ENCODE measurements at places on chromosomes 3 and 15.
A peak's percentile ranks its signal among the peaks of the same experiment; 100 is the strongest.

- DNase-seq, result no peak
Observed at GRCh38 chr3:127997961-127998360, 54.3 kb upstream of the SEC61A1 start.

GRCh38 chr3:42942693-42943092 lies 36.4 kb upstream of the GASK1A start:
- DNase-seq, result no peak

DNA sequence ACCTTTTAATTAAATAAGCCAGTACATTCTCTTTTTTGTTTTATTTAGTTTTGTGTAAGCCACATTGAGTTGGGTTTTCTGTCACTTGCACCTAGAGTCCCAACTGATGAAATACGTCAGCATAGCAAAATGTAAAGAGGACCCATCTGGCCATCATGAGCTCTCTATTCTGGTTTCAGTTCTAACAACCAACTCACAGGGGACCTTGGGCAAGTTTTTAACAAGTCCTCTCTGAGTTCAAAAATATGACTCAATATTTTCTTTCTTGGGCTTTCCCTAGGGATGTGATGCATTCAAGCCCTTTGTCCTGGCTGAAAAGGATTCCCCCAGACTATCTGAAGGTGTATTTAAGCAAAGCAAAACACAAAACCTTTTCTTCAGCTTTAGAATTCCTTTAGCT lies 32.9 kb downstream of the PLCH1 start:
- no peak for DNase-seq

- DNase-seq, result no peak
Observed at GRCh38 chr3:50100956-50101845, 12.5 kb downstream of the RBM5 start.

DNA sequence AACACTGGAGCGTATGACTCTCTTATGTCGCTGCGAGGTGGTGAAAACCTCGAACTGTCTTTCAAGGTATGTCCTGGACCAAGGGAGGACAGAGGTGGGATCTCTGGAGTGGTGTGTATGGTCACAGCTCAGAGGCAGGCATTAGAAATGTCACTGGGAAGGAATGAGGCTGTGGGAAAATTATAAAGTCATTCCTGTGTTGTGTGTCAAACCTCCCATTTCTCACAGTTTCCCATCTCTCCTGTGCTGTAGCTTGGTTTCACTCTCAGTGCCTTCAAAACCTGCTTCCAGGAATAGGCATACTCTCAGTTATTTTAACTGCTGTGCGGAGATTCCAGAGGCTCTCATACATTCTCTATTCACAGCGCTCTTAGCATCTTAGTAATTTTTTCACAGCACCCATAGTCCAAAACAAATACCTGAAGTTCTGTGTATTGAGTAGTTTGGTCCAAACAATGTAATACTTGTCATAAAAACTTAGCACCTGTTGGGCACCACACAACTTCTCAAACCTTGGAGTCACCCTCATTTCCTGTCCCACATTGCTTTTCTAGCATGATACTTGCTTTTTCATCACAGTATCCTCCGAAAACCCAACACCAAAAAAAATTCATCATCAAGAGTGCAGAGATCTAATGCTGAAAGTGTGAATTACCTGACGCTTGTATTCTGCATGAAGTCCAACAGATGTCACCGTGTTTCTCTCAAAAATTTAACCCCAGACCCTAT lies 36.9 kb downstream of the GALNT15 start:
- DNase-seq, result no peak

DNA sequence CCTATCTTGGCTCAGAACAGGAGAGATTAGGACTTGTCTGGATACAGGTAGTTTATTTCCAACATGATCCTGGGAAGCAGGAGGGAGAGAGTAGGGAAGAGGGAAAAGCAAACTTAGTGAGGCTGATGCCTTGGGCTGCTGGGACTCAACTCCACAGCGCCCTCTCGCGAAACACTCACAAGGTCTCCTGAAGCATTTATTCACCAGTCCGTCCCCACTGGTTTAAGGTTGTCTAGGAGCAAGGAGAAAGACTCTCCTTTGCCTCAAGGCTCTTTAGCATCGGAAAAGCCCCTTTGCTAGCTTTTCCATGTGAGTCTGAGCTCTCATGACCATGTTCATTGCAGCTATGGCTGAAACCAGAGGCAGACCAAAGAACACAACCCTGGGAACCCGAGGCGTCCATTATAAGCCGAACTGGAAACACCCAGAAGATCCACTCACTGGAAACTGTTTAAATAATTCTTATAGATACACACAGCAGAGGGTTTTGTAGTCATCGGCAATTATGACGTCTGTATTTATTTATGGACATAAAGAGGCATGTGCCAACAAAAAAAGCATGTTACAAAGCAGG lies 244.5 kb downstream of the CD47 start:
- DNase-seq, result no peak

DNA sequence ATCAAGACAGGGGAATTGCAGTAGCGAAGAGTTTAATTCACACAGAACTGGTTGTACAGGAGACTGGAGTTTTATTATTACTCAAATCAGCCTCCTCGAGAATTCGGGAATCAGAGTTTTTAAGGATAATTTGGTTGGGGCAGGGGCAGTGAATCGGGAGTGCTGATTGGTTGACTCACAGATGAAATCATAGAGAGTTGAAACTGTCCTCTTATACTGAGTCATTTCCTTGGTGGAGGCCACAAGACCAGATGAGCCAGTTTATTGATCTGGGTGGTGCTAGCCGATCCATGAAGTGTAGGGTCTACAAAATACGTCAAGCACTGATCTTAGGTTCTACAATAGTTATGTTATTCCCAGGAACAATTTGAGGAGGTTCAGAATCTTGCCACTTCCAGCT lies 5.3 kb upstream of the ZNF770 start:
- DNase-seq, result no peak

- no peak for DNase-seq
Observed at GRCh38 chr15:90025489-90026033, 24.4 kb downstream of the ZNF710 start.

DNA sequence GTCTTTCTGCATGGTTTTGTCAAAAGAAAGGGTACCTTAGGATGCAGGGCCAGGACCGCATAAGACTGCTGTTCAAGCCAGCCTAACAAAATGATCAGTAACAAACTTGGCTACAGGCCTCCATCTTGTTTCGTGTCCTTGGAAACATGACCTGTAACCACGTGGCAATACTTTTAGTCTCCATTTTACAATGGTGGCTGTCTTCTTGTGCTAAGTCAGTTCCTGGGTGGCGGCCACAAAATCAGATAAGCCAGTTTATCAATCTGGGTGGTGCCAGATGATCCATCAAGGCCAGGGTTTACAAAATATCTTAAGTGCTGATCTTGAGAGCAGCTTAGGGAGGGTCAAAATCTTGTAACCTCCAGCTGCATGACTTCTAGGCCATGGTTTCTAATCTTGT lies 57.1 kb upstream of the GK5 start:
- peak; percentile 11 for DNase-seq

GRCh38 chr3:124769462-124769861 lies 39.2 kb downstream of the UMPS start:
- no peak for DNase-seq

- no peak for DNase-seq
Observed at GRCh38 chr3:194574639-194575483, 58.4 kb downstream of the TMEM44 start.

GRCh38 chr3:170469151-170470062 lies 50.7 kb downstream of the CLDN11 start:
- DNase-seq, result no peak

GRCh38 chr3:197791892-197792647 lies 1.0 kb downstream of the LRCH3 start:
- DNase-seq, result peak; percentile 48

DNA sequence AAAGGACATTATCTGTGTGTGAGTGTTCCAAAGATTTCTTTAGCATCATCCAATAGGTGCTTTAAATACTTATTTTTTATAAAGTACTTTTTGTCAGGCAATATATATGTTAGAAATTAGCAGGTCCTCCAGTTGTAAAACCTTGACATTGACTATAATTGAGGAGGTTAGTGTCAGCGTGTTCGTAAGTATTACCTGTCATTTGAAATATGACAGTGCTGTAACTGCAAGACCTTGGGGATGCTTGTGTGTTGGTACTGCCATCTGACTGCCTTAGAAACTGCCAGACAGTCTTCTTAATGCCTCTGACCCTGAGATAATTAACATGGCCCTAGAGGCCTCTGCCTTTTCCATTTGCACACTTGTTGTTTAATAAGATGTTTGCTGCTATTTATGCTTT lies 170.7 kb downstream of the NAALADL2 start:
- DNase-seq, result no peak

DNA sequence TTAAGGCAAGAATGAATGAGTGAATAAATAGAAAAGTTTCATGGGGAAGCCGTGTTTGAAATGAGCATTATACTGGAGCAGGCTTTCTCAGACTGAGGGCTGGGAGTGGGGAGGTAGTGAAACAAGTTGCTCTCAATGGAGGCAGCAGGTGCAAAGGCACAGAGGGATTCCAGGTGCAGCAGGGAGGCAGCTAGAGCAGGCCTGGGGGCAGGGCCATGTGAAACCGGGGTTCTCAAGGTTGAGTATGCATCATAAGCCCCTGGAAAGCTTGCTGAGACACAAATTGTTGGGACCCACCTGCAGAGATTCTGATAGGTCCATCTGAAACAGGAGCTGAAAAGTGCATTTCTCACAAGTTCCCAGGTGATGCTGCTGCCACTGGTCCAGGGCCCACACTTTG lies 45.3 kb downstream of the BFSP2 start:
- no peak for DNase-seq

GRCh38 chr3:117922039-117922438 lies 1112.6 kb downstream of the IGSF11 start:
- no peak for DNase-seq

GRCh38 chr15:43487271-43487895 lies 5.6 kb downstream of the TP53BP1 start:
- DNase-seq, result no peak

DNA sequence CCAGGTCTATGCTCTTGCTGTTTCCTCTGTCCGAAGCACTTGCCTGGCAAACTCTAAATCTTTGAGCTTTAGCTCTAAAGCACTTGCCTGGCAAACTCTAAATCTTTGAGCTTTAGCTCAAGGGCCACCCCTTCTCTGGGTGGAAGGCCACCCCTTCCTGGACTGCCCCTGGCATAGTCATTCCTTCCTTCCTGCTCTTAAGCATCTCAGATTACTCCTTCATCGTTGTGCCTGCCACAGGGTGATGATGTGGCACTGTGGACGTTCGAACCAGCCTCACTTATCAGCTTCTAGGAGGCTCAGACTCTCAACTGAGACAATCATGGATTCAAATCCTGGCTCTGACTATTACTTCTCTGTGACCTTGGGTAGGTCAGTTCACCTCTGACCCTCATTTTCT lies 10.5 kb upstream of the CRABP1 start:
- no peak for DNase-seq

- no peak for DNase-seq
Observed at GRCh38 chr3:126484662-126485061, 9.0 kb upstream of the ZXDC start.

DNA sequence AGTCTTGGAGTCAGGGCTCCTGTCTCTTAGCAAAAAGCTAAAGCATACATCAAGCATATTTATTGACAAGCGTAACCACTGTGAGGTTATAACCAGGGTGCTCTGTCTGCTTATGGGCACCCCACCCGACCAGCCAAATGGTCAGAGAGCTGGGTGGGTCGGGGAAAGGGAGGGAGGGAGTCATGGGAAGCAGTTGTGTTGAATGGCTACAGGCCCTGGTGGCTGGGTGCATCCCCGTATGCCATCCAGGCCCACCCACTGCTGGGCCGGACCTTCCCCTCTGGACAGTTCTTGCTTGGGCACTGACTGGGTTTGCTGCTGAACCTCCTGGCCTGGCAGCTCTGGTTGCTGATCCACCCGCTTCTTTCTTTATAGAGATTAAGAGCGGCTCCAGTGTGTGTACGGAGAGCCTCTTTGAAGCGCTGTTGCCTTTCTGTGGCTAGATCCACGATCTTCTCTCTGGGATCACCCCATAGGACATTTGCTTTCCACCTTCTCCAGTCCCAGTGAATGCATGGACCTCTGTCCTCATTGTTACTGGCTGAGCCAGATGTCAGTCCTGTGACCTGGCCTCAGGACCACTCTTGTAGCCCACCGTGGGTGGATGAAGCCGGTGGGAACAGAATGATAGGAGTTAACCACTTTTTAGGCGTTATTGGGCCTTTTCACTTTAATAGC lies 59.6 kb downstream of the SMAD3 start:
- DNase-seq, result no peak

DNA sequence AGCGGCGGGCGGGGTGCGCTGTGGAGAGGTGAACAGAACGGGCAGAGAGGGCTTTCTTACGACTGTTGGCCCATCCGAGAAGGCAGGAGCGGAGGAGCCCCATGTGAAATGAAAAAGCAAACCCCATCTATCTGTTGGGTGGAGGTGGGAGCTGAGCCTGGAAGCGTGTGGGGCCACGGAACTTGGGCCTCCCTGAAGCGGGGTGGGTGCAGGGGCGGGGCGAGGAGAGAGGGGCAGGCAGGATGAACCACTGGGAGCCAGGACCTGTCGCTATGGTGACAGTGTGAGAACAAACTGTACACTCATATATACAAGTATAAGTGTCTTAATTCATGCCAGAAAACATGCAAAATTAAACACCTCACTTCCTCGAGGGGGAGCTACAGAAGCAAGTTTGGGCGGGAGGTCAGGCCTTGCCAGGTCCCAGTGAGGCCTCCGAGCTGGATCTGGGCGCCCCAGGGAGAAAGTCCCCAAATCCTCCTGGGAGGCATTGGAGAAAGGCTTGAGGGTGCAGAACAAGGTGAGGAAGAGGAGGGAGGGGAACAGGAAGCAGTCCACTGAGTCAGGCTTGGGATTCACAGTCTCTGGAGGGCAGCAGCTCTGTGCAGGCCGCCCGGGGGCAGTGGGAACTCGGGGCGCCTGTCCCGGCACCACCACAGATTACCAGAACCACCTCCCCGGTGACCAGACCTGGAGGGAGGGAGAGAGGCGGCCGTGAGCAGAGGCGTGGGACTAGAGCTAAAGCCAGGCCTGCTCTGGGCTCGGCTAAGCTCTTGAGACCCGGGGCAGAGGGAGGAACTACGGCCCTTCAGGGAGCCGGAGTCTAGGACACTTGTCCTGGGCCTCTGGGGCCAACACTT lies 34.8 kb downstream of the RBPMS2 start:
- no peak for DNase-seq

DNA sequence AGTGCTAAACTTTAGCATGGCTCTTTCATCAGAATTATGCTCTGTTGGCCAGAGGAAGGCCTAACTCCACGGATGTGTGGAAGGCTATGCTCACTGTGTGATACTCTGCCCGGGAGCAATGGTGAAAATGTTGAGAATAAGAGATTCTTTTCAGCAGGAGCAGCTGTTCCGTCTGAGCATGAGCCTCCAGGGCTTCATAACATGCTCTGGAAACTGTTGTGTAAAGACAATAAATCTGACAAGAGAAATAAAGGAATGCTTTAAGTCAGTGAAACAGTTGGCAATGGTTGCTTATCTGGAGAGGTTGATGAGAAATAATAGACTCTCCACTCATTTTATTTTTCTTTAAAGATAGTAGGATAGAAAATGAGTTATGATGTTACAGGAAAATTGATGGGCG lies 269.8 kb downstream of the DIPK2A start:
- no peak for DNase-seq

GRCh38 chr3:123004201-123004918 lies 23.2 kb downstream of the SEMA5B start:
- no peak for DNase-seq

GRCh38 chr15:96959501-96959900 lies 629.0 kb downstream of the NR2F2 start:
- no peak for DNase-seq
